Effector memory CD4-positive, alpha-beta T cell (primary cell): ENCODE measurements at places on chromosomes 1 and 21.

DNA sequence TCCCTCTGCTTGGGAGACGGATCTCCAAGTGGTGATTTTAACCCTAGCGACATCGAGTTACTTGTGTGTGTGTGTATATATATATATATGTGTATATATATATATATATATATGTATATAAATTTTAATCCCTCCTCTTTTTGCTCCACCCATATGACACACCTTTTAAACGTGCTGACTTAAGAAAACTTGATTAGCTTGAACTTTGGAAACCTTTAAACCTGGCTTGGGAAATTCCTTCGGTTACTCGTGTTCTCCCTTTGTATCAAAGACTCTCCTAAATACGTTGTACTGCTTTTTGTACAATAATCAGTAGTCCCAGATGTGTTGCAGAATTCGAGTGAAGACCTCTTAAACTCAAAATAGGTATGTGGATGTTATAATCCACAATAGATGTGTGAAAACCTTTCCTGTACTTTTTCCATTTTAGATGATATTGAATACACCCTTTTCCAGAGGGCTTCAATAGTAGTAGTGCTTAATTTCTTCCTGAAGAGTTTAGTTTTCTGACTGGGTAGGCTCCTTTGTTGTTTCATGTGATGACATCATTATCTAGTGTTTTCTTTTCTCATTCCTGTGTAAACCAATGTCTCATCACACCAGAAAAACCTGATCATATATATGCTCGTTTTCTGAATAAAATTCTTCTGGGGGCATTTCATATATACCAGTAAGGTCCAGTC, 1.4 kb downstream of the RNF11 start:
- DNase-seq: no peak

- no peak for DNase-seq
Observed at GRCh38 chr1:108884968-108885367, 8.2 kb downstream of the GPSM2 start.

GRCh38 chr1:156451505-156452160, 48.9 kb downstream of the MEF2D start:
- DNase-seq: no peak

GRCh38 chr1:84442256-84442655, 36.8 kb upstream of the RPF1 start:
- no peak for DNase-seq

GRCh38 chr1:9658199-9658598, 6.7 kb downstream of the PIK3CD start:
- peak; percentile 33 for DNase-seq

DNA sequence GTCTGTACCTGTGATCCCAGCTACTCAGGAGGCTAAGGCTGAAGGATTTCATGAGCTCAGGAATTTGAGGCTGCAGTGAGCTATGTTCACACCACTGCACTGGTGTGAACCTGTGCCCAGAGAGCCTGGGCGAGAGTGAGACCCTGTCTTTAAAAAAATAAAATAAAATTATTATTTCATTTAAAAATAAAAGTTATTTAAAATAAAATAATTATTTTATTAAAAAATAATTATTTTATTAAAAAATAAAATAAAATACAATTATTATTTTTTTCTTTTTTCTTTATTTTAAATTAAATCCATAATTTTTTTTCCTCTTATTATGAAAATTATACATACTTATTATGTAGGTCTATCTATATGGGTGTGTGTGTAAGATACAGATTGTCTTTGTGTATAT, 53.6 kb downstream of the LHX9 start:
- no peak for DNase-seq

- no peak for DNase-seq
Observed at GRCh38 chr21:34528131-34528561, 16.1 kb upstream of the KCNE1 start.

GRCh38 chr1:225437710-225438437, 10.0 kb upstream of the LBR start:
- no peak for DNase-seq

- DNase-seq: no peak
Observed at GRCh38 chr1:109925159-109925990, 14.7 kb downstream of the CSF1 start.

GRCh38 chr1:169025412-169025811, 81.1 kb upstream of the ATP1B1 start:
- DNase-seq: no peak

DNA sequence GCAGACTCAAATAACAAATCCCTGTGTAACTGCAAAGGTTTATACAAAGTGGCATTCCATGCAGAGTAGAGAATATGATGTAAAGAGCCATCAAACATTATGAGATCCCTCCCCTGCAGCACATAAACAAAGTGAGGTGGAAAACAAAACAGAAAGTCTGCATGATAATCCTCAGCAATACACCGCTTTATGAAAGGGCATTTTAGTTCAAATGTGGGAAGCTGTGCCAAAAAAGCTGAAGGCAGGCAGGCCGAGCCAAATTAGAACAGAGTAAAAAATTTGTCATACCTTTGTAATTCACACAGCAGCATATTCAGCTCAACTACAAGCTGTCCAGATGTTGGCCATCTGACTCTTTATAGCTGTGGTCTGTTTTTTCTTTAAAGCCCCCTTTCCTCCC, 113.5 kb downstream of the LHX9 start:
- DNase-seq: no peak

DNA sequence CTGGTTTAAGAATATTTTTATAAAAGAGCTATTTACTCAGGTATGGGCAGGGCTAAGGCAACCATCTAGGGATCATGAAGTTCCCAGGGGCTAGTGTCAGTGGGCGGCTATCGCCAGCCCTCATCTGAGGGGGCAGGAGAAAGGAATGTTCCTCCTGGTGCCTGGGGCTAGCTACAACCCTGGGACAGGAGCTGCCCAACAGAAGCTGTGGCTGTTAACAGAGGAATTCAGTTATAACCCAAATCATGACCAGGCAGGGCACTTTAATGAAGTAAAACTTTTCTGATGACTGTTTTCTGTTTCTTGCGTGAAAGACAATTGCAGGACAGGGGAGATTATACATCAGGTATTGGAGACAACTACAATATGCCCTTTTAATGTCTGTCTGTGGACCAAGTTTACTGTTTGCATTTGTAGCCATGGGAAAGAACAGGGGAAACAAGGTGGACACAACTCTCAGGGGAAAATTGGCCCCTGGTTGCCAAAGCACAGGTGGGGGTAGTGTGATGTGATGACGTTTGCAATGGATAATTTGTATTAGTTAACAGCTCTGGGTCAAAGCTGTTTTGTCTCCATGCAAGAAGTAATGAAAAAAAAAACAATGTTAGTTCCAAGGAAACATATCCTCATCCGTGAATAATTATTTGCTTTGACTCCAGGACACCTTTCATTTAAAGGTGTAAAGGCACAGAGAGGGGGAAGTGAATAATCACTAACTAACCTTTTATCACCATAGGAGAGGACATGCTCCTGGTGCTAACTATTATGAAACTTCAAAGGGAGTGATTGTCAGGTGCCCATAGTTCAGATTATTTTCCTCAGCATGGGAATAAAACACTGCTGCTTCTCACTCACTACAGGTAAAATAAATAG, 105.2 kb downstream of the TSEN15 start:
- no peak for DNase-seq

GRCh38 chr1:172185211-172185610, 235.3 kb upstream of the C1orf105 start:
- DNase-seq: no peak

DNA sequence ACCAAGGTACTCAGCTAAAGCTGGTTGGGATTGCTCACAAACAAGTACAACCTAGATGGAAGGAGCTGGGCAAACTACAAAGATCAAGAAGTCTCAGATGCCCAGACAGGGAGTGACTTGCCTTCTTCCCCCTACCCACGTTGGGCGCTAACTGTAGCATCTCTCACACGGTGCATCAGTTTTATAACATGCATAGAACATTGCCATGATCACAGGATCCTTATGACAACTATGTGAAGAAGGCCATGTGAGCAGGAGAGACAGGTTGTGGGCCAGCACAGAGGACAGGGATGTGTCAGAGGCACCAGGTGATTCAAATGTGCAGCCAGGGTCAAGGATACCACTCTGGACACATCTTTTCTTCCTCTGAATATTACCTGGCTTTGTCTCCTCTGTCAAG, 28.3 kb upstream of the CYP4B1 start:
- no peak for DNase-seq

DNA sequence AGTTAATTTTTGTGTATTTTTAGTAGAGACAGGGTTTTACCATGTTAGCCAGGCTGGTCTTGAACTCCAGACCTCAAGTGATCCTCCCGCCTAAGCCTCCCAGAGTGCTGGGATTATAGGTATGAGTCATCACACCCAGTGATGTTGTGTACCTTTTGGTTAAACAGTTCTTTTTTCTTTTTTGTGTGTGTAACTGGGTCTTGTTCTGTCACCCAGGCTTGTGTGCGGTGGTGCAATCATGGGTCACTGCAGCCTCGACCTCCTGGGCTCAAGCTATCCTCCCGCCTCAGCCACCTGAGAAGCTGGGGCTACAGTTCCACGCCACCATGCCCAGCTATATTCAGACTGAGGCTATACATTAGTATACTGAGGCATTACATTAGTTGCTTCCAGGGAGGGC, 37.8 kb downstream of the GABPB2 start:
- no peak for DNase-seq

DNA sequence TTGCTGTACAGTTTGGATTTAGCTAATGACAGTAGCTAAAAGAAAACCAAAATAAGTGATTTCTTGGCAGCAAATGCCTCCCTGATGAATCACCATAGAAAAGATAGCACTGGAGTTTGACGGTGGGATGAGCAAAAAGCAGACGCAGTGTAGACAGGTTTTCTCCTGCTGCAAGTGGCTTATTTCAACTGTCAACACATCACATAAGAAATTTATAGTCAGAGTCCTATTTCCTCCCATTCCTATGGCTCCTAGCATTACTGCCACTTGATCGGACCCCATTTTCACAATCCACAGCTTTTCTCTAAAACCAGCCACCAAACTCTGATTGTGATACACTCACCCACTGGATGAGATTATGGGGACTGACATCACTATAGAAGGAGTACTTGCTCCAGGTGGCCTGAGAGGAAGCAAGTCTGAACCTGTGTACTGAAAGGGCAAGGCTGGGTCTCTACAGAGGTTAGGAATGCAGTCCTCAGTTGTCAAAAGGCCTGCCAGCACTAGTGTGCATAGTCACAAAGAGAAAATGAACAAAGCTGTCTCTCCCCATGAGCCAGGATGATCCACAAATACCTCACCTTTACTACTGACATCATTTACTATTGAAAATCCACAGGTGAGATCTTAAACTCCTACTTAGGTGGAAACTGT, 359.8 kb downstream of the LTN1 start:
- DNase-seq: no peak

GRCh38 chr21:25569084-25569483, 38.2 kb downstream of the MRPL39 start:
- no peak for DNase-seq

DNA sequence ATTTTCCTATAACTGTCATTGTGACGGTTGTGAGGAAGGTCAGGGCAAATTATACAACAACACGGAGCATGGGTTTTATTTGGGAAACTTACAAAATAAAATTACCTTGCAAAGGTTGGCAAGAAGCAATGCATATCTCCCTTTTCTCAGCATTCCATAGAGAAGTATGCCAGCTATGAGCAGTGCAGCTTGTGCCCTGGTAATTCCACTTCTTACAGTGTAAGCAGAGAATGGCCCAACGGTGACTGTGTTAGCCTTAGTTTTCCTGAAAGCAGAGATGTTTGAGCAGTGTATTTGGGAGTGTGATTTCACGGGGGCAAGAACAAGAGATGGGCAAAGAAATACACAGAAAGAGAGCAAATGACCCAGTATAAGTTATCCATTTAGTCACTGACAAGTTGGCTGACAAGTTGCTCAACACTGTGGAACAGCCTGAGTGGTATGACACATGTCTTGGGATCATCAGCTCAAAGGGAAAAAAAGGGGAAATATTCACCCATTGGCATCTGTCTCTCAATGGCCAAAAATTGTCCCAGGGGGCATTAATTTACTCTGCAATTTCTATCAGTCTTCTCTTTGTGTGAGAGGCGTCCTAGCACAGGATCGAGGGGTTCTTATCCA, 210.9 kb upstream of the NRIP1 start:
- no peak for DNase-seq

DNA sequence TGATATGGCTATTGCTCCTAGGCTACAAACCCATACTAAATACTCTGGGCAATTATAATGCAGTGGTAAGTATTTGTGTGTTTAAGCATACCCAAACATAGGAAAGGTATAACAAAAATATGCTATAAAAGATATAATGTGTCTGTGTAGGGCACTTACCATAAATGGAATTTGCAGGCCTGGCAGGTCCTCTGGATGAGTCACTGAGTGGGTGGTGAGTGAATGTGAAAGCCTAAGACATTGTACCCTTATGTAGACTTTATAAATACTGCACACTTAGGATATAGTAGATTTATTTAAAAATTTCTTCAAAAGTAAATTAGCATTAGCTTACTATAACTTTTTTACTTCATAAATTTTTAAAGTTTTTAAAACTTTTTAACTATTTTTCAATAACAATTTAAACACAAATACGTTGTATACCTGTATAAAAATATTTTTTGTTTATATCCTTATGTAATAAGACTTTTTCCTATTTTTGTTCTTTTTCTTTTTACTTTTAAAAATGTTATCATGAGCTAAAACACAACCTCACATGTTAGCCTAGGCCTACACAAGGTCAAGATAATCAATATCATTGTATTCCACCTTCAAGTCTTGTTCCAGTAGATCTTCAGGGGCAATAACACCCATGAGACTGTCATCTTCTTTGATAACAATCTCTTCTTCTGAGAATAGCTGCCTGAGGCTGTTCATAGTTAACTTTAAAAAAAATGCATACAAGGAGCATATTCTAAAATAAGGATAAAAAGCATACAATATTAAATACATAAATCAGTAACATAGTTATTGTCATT, 306.3 kb upstream of the RGS18 start:
- DNase-seq: no peak

- DNase-seq: no peak
Observed at GRCh38 chr1:204456826-204457442, 37.7 kb downstream of the PIK3C2B start.

- DNase-seq: no peak
Observed at GRCh38 chr1:53321776-53322602, 5.9 kb downstream of the LRP8 start.

- no peak for DNase-seq
Observed at GRCh38 chr1:64900916-64901315, 65.4 kb downstream of the JAK1 start.

DNA sequence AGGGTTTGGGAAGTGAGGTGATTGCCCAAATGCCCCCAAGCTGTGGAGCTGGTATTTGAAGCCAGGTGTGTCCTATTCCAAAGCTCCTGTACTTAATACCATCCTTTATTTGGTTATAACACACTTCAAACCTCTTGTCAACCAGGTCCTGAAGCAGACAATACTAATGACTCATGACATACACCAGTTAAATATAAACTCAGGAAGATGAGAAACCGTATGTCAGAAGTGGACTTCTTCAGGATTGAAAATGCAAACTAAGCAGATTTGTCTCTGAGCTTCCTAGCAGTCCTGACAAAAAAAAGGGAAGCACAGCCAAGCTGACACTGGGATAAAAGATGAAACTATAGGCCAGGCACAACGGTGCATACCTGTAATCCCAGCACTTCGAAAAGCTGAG, 70.6 kb downstream of the ALPL start:
- no peak for DNase-seq
